SJSA1 (cell line): ENCODE measurements at places on chromosomes 1 and 21.

- DNase-seq: peak; percentile 29
These were observed 136.7 kb downstream of the MATN1 start for GRCh38 chr1:30586671-30587070.

GRCh38 chr1:93525431-93525830 lies 77.5 kb downstream of the FNBP1L start:
- no peak for DNase-seq

DNA sequence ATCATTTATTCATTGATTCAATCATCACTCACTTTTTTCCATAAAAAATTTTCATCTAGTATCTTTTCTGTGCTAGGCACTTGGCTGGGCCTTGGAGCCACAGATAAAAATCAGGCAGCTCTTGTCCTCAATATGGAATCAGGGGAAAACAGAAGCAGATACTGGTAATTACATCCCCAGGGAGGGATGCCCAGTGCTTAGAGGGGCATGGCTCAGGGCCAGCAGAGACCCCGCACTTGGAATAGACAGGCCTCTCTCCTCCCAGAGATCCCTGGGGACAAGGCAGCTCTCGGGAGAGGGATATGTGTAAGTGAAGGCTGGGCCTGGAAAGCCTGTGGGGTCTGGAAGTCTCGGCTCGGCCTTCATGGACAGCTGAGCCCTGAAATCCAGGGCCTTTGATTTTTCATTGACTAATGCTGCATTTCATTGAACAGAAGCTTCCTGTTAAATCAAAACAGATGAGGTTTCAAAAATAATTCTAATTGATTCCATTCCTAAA lies 180.4 kb downstream of the FOXD2 start:
- peak; percentile 31 for DNase-seq

- DNase-seq: no peak
These were observed 43.1 kb upstream of the EPS8L3 start for GRCh38 chr1:109806733-109807400.

DNA sequence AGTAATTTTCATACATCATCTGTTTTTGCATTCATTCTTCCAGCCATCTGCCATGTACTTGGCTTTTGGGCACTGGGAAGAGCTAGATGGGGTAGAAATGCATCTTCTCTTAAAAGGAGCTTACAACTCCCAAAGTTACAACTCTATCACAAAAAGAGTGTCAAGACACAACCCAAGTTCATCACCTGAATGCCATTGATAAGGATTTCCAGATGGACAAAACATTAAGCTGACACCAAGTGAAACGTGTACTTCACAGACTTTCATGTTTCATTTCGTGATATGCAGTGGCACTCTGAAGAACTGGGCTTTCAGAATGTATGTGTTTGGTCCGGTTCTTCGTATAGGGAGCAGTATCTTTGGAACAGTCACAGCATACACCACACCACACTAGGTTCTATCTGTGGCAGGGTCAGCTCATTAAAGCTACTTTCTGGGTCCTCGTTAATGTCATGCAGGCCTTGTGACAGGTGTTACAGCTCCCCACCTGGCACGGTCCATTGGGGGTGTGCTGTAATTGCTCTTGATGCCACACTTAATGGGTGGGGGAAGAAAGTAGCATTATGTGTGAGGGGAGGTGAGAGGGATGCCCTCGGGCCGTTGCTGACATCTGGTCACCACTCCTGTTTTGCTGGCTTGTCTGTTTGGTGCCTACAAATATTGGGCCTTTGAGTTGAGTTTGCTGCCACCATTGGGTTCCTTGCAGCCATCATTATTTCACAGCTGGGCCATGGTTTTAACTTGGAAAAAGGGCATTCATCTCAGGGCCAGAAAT lies 164.9 kb downstream of the NFIA start:
- DNase-seq: no peak

- DNase-seq: no peak
These were observed 7.9 kb upstream of the EDN2 start for GRCh38 chr1:41492341-41492848.

- DNase-seq: no peak
These were observed 27.7 kb downstream of the DESI2 start for GRCh38 chr1:244680667-244681066.

- no peak for DNase-seq
These were observed 111.2 kb downstream of the LIPI start for GRCh38 chr21:14099570-14099969.

DNA sequence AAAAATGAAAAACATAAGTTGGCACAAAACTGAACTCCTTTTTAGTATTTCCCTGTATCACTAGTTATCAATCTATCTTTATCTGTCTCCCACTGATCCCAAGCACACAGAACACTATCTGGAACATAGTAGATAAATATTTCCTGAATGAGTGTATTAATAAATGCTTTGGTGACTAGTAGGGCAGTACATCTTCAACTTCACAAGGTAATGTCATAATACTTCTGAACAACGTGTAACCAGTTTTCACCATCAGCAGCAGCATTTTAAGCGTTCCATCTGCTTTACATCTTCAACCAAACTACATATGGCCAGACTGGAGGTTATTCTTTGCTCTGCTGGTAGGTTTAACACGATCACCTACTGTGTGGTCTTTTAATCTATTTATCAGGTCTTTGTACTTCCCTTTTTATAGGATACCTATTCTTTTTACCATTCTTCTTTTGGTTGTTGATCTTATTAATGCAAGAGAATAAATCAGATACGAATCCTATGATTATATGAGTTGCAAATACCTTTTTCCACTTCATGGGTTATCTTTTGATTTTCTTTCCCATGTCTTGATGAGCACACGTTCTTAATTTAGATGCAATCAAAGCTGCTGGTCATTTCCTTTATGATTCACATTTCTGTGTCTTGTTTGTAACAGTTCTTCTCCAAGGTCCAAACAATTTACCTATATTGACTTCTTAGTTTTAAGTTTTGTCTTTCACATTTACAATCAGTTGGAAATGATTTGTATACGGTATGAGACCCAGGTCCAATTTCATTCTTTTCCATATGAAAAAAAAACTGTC lies 16.3 kb downstream of the GPBP1L1 start:
- DNase-seq: no peak

GRCh38 chr1:236149003-236149595 lies 6.8 kb downstream of the GPR137B start:
- no peak for DNase-seq
